Stimulated activated CD8-positive, alpha-beta memory T cell treated with anti-CD3 and anti-CD28 coated beads, Interleukin-15, amount 100 ng/mL, for 48 hours (primary cell): ENCODE measurements at places on chromosomes 16 and 17.

GRCh38 chr16:22333457-22333994 lies 36.3 kb downstream of the POLR3E start:
- no peak for DNase-seq

DNA sequence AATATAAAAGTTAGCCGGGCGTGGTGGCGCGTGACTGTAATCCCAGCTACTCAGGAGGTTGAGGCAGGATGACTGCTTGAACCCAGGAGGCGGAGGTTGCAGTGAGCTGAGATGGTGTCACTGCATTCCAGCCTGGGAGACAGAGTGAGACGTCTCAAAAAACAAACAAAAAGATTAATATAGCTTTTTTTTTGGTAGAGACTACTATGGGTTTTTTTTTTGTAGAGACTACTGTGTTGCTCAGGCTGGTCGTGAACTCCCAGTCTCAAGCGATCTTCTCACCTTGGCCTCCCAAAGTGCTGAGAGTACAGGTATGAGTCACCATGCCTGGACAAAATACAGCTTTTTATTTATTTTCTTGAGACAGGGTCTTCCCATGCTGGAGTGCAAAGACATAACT lies 20.2 kb downstream of the ZNRF1 start:
- no peak for DNase-seq

DNA sequence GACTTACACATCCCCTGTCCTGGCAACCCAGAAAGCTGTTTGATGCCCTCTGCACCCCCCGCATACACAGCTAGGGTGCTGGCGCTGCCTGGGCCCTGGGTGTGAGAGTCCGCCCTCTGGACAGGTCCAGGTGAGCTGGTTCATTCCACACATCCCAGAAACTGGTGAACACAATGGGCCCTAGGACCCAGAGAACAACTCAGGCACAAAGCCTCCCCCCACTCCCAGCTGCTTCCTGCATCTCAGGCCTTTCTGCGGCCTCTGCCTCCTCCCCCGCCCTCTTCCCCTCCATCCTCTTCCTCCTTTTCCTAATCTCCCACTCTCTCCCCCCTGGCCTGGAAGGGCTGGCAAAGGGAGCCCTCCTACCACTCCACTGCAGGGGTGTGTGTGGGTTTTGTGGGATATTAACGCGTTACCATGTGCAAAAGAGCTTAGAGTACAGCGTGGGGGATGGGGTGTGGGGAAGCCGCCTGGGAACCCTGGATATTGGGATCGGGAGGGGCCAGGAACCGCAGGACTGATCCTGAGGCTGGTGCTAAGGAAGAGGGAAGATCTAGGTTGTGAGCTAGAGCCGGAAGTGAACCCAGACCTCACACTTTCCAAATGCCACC lies 1.6 kb upstream of the PPP1R9B start:
- DNase-seq: peak; percentile 54

DNA sequence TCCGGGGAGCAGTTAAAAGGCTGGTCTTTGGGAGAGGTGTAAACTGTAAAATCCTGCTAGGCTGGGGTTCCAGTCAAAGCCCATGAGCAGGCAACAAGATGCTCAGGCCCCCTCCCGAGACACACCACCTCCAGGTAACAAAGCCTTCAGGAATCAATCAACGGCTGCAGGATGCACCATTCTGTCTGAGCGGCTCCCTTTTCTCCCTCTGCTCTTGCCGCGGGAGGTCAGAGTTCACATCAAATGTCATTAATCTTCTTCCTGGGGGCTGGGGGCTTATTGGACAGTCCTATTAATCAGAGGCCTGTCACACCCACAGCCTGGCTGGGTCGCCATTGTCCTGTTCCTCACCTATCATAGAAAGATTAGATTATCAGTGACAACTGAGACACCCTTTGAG lies 11.9 kb upstream of the CCDC182 start:
- no peak for DNase-seq

DNA sequence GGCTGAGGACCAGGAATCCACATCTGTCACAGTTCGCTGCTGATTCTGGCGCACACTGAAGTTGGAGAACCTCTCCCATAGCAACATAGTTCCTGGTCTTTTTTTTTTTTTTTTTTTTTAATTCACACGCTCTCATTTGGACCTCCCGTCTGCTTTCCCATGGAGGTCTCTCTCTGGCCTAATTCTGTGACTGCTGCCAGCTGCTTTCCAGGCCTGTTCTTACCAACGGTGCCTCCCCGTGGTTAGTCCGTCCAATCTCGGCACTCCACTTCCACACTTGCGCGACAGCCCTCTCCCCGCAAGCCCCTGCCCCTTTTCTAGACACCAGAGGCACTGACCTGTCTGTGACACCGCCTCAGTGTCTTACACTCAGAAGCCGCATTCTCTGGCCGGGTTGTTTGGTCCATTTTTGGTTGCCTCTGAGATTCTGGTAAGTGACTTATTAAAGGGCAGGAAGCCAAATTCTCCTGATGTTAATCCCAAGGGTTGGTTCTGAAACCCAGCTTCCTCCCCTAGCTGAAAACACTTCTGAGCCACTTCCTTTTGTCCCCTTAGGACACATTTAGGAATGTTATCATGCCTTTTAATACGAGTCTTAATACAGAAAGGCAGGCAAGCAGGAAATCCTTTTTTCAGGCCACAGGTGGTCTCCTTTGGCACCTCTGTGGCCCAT lies 1.1 kb upstream of the AKTIP start:
- no peak for DNase-seq

DNA sequence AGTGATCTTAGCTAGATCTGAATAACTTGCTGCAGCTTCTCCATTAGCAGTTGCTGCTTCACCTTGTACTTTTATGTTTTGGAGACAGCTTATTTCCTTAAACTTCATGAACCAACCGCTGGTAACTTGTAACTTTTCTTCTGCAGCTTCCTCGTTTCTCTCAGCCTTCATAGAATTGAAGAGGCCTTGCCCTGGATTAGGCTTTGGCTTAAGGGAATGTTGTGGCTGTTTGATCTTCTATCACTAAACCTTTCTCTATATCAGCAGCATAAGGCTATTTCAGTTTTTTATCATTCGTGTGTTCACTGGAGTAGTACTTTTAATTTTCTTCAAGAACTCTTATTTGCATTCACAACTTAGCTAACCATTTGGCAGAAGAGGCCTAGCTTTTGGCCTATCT lies 21.5 kb upstream of the TMEM92 start:
- no peak for DNase-seq

GRCh38 chr16:70572050-70572925 lies 48.7 kb downstream of the SF3B3 start:
- DNase-seq: no peak

DNA sequence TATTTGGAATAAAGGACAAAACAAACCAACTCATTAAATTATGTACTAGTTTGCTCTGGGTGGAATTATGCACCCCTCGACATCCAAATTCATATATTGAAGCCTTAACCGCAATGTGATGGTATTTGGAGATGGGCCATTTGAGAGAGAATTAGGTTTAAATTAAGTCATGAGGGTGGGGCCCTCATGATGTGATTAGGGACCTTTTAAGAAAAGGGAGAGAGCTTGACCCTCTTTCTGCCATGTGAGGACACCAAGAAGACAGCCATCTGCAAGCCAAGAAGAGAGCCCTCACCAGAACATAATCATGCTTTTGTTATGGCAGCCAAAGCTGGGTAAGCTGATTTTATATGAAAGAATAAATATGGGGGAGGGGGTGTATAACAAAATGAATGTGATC lies 2.0 kb downstream of the C16orf87 start:
- DNase-seq: no peak

DNA sequence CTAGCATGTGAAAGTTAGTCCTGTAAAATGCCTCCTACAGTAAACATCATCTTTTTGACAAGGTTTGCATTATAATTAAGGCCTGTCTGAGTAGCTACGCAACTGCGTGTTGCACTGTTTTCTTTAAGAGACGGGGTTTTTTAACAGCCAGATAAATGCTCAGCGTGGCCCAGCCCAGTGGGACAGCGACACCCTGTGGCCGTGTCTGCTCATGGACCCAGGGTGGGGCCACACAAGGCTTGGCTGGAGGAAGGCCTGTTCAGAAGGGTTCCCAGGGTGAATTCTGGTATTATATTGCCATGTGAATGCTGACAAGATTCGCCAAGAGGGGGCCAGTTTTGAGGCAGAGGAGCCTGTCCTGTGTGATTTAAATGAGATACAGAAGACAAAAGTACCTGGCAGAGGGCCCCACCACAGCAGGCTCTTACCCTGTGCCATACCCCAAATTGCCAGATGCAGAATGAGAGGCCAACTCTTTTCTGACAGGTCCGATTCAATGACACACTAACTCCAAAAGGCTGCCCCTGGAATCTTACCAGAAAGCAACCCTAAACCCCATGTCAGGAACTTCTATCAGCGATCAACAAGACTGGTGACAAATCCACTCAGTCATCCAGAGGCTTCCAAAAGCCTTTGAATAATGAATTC lies 65.9 kb upstream of the IRX6 start:
- DNase-seq: peak; percentile 17

- DNase-seq: no peak
Observed at GRCh38 chr16:84780544-84781376, 39.0 kb upstream of the CRISPLD2 start.

DNA sequence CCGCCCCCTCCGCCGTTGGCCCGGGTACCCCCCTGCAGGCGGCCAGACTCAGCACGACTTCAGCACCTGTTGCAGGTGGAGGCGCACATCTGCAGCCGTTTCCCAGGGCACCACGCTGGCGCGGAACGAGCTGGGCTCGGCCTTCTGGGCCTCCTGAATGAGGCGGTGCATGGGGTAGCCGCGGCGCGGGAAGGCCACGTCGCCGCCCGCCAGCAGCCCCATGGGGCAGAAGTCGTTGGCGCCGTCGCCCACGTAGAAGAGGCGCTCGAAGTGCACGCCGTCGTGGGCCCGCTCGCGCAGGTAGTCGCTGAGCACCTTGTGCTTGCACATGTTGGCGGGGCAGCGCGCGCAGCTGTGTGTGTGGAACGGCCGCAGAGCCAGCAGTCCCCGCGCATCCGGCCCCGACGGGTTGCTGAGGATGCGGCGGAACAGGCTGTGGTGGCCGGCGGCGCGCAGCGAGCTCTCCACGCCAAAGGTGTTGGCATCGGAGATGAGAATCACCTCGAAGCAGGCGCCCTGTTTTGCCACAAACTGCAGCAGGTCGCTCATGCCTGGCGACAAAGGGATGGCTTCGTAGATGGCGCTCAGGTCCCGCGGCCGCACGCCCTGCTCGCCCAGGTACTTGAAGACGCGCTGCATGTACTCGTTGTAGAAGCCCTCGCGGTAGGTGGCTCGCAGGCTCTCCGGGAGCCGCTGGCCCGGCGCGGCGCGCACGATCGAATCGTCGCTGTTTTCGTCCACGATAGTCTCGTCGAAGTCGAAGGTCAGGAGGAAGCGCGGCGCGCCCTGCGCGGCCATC lies 6.2 kb downstream of the PHOSPHO1 start:
- no peak for DNase-seq
